ENCODE measurements at places on chromosomes 3 and 15.

DNA sequence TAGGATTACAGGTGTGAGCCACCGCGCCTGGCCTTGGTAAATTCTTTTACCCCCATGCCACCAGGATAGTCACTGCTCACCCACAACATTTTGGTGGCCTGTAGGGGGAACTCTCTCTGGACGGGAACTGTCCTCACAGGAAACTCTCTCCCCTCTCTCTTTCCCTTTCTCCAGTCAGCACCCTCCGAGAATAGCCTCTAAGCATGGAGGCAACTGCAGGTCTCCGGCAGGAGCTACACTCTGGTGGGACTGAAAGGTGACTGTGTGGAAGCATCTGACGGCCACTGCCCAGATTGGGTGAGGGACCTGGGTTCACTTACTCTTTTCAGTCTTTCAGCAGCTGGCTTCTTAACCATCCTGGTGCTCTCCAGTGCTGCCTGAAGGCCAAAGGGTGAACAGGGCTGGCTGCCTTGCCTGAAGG, 21.3 kb downstream of the TRANK1 start:
- DNase-seq: no peak

DNA sequence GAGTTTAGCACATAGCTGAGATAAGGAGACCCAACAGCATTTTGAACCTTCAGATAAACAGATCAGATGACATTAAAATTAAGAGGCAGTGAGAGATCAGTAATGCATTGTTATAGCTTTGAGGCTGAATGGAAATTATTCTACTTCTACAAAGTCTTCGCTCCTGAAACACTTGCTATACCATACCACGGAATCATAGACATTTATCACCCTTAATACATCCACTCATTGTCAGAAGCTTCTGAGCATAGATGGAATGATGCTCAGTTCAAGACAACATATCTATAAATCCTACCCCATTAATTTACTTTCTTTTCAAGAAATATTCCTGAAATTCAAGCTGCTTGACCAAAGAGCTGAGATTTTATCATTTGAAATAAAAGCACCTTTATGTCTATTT, 266.7 kb downstream of the C3orf38 start:
- DNase-seq: no peak

GRCh38 chr3:159978353-159978752, 10.3 kb upstream of the IL12A start:
- no peak for DNase-seq

- DNase-seq: no peak
Observed at GRCh38 chr3:164918905-164919304, 159.4 kb downstream of the SI start.

DNA sequence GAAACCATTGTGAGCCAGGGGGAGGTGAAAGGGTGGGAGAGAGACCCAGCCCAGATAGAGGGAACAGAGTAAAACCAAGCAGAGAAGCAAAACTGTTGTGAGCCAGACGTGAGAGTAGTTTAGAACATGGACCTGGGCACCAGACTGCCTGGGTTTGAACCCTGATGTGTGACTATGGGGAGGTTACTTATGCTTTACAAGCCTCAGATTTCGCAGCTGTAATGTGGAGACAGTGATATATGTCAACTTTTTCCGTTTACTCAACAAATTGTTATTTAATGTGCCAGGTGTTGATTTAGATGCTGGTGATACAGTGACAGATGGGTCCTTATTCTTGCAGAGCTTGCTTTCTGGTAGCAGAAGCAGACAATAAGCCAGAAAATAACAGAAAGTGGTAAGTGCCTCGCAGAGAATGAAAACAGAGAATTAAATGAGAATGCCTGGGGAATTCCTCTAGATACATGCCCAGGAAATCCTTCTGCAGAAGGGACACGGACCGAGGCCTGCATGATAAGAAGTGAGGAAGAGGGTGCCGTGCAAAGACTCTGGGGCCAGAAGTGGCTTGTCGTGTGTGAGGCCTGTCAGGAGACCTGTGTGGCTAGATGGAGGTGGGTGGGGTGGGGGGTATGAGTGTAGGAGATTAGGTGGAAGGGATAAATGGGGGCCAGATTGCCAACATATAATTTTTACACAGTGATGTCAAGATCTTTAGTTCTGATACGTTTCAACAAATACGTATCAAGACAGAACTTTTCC, 15.0 kb downstream of the KAT2B start:
- DNase-seq: no peak

DNA sequence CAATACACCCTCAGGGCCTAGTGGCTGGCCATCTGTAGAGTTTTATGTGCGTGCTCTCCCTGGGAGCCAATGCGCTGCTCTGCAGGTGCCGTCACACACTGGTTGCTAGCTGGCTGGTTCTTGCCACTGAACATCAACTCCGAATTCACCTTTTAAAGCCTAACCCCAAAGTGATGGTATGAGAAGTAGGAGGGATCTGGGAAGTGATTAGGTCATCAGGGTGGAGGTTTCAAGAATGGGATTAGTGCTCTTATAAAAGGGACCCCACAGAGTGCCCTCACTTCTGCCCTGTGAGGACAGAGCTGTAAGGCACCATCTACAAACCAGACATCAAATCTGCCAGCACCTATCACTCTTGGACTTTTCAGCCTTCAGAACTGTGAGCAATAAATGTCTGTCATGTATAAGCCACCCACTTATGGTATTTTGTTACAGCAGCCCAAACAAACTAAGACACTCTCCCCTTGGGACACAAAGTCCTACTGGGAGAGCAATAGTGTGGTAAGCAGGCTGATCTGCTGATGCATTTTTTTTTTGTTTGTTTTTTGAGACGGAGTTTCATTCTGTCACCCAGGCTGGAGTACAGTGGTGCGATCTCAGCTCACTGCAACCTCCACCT, 20.3 kb downstream of the RGMA start:
- no peak for DNase-seq

- no peak for DNase-seq
Observed at GRCh38 chr15:36438499-36438898, 140.9 kb upstream of the CDIN1 start.

GRCh38 chr3:43361077-43361476, 74.7 kb downstream of the SNRK start:
- no peak for DNase-seq

DNA sequence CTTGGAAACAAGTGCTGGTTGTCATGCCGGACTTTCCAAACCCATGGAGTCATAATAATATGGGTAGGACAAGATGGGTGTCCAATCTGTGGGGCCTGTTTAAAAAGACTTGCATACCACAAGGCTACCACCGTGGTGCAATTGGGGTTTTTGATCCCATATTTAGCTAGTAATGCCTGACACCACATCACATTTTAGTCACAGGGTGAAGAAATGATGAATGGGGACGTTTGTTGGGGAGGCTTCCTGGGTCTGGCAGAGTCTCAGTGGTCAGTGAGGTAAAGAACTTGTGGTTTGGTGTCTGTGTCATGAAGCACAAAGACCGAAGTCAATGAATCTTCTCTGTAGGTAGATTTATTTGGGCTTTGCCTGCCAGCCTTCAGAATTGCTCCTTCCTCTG, 31.0 kb downstream of the P3H2 start:
- DNase-seq: no peak

DNA sequence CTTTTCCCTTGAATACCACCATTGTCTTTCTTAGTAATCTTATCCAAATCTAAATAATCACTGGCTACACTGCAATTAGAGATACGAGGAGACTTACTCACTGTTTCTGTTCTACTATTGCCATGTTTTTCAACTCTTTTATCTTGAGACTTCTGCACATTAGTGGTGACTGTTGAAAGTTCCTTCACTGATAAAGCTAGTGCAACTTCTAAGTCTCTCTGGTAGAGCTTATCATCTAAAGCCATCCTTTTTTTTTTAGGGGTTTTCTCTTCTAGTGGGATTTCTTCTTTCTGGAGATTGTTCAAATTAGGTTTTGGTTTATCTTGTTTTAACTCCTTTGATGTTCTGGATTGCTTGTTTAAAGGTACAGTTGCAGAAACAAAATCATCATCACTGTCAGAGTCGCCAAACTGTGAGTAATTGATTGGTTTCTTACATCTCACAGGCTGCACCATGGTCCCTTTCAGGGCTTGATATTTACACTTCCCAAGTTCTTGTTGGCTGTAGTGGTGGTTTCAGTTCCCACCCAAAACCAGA, 37.7 kb downstream of the NCK1 start:
- no peak for DNase-seq

GRCh38 chr3:126837773-126838172, 133.7 kb downstream of the CHCHD6 start:
- no peak for DNase-seq

DNA sequence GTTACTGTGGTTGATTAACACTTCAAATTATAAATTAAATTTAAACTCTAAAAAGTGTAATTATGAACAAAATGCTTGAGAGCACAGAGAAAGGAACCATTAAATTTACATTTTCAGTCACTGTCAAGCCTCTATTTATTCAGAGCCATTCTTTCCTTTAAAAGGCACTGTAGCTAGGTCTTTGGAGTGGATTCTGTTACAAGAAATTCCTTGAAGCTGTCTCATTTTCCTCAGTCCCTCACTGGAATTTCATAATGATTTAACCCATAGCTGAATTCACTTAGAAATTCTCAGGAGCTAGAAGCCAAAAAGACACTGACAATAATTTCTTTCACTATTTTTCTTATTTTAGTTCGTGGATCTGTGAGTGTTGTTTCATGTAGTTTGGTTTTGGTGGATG, 81.2 kb upstream of the TCF12 start:
- DNase-seq: no peak

DNA sequence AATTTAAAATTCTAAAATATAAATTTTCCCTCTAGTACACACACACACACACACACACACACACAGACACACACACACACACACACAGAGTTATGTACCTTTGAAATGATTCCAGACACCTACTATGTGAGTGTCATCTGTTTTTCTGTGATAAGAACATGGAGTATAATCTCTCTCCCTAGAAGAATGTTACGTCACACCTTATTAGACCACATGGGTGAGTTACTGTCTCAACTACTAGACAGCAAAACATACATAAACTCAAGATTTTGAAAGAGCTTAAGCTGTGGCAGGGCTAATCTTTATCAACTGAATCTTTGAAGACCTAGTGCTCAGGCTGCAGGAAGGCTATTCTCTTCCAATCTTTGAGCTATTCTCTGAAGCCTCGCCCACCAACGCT, 385.9 kb upstream of the BCHE start:
- DNase-seq: no peak

GRCh38 chr3:133930341-133930933, 34.8 kb upstream of the RAB6B start:
- DNase-seq: no peak

DNA sequence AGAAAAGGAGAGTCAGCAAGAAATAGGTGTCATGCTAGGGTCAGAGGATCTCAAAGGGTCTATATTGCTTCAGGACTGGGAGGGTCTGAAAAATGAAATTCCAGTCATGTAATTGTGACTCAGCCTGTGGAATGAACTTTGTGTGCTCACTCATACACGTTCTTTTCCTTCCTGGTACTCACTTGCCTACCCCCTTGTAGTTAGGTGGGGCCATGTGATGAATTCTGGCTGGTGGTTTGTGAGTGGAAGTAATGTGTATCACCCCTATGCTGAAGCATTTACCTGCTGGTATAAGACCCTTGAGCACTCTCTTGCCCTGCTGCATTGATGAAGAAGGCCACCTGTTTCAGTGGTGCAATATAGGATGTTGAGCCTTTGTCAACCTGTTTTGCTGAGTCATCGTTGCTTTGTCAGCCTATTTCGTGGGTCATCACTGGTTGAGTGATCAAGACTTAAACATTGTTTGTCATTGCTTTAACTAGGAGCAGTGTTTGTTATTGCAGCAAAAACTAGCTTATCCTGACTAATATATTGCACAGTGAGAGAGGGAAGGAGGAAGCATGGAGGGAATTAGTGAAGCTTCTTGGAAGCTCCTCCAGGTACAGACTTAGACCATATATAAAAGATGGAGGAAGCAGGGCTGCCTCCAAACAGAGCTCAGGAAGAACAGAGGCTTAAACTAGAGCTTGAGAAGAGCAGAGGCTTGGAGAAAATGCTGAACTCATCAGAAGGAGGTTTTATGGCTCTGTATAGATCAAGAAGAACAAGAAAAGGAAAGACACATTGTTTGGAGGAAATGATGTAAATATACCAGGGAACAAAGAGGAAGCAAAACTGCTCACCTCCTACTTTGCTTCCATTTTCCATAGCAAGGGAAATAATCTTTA, 28.9 kb downstream of the TLNRD1 start:
- DNase-seq: no peak

DNA sequence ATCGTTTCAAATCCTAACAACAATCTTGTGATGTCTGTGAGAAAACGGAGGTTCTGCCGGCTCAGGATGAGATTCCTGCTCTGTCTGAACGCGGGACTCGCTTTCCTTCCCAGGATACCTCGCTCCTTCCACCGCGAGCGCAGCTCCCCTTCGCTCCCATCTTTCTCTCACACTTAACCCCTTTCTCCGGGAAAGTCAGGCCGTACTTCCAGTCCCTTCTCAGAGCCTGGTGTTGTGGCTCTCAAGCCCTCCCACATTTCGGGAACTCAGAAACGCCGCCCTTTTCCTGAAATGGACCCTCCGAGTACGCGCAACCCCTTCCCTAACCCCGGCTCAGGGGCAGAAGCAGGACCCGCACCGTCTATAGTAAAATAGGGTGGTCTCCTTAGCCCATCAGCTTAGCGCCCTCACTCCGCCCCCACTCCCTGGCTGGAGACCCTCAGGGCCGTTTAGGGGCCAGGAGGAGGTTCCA, 378 bp upstream of the FEM1B start:
- no peak for DNase-seq

DNA sequence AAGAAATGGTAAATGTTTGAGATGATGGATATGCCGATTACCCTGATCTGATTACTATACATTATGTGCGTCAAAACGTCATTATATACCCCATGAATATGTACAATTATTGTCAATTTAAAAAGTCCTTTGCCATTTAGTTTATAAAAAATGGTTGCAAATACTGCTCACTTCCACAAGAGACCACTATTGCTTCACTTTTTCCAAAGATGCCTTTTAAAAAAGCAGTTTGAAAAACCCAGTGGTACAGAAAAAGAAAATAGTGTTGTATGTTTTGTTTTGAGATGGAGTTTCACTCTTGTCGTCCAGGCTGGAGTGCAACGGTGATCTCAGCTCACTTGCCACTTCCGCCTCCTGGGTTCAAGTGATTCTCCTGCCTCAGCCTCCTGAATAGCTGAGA, 39.3 kb downstream of the EDEM1 start:
- DNase-seq: no peak

GRCh38 chr15:64337761-64338160, 18.2 kb downstream of the CSNK1G1 start:
- DNase-seq: no peak

GRCh38 chr15:76664895-76665294, 240.2 kb downstream of the SCAPER start:
- no peak for DNase-seq

GRCh38 chr3:141049681-141050080, 1.5 kb upstream of the SPSB4 start:
- peak; percentile 16 for DNase-seq

Measured in stimulated activated naive CD8-positive, alpha-beta T cell treated with anti-CD3 and anti-CD28 coated beads, Interleukin-15, Interleukin-2, amounts not matched to agents 100 U/mL and 50 U/mL, for 24 hours (primary cell).